IMR-90 (cell line): ENCODE measurements at places on chromosomes 7 and 10. TPM values are rescaled to one million over a fixed set of nuclear protein-coding genes. Genes with fewer than 3 reads are reported as not detected.
A peak's percentile ranks its signal among the peaks of the same experiment; 100 is the strongest.

The DKK1 gene
- 74.7 and 116 TPM in 2 replicates for total RNA-seq

The PNLIPRP1 gene
- total RNA-seq, result not detected in 2 replicates

The ANKRD61 gene
- under 0.01 and 0.36 TPM in 2 replicates for total RNA-seq

DNA sequence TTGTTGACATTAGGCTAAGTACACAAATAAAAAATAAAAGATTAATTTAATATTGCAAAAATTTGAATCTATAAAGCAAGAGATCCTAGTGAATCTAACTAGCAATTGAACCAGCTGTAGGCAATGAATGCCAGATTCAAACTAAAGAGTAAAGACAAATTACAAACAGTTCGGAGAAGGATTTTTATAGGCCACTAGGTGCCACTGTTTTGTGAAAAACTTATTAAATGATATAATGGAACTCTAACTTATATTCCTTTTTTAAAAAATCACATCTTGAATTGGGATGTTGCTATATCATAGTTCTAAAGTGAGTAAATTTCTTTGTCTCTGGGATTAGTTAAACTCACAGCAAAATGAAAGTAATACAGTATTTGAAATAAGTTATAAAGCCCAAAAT lies 39.1 kb upstream of the GNAI1 start:
- peak; percentile 29 for DNase-seq
- no peaks in the 10 kb centered on the region for H3K27me3 ChIP-seq
- H3K36me3 ChIP-seq, result no peaks in the 10 kb centered on the region
- no peaks in the 10 kb centered on the region; the same call in 1 of the 2 replicates for H3K4me1 ChIP-seq

- no peak overlapping the region for H3K4me3 ChIP-seq
- peaks cover 31% of the 10 kb centered on the region for H3K36me3 ChIP-seq
- H3K27ac ChIP-seq, result no peak overlapping the region
- DNase-seq, result no peak
- no peaks in the 10 kb centered on the region for H3K4me1 ChIP-seq
- H3K27me3 ChIP-seq, result no peaks in the 10 kb centered on the region
Observed at GRCh38 chr7:81744389-81744788, 25.5 kb downstream of the HGF start.

The PPA1 gene
- 102 and 211 TPM in 2 replicates for total RNA-seq

DNA sequence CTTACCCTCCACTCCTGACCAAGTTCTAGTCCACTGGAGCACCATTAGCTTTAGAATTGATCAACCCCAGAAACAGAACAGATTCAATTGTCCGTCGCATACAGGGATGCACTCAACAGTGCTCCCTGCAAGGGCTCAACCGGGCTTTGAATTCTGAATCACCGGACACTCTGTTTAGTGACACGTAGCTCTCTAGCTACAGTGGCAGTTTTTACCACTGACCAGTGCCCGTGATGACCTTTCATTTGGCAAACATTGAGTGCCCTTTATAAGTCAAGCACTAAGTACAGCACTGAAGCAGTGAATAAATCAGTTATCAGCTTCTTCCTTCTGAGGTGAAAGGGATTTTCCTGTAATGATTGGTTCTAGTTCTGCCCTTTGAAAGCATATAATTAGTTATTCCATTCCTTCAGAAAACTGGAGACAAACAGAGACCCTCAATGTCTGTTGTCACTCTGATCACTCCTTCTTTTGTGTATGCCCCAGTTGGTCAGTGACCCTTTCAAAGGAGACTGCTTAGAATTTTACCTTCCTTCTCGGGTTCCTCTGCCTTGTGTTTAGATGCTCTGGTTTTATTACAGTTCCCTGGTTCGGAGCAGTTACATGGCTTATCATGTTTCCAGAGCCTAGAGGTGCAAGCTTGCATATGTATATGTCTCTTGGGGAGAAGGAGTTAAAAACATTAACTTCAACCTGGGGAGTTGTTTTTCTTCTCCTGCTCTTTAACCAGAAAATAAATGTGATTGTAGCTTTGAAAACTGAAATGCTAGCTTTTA lies 68.9 kb downstream of the ZNF365 start:
- no peak overlapping the region for H3K27ac ChIP-seq
- no peak overlapping the region for H3K4me3 ChIP-seq
- no peaks in the 10 kb centered on the region for H3K36me3 ChIP-seq
- no peaks in the 10 kb centered on the region for H3K4me1 ChIP-seq
- DNase-seq, result no peak

- no peak overlapping the region for H3K4me3 ChIP-seq
- DNase-seq, result no peak
- peaks cover 23% of the 10 kb centered on the region for H3K27me3 ChIP-seq
- no peaks in the 10 kb centered on the region for H3K36me3 ChIP-seq
- no peak overlapping the region for H3K27ac ChIP-seq
Observed at GRCh38 chr7:38309555-38309954, 36.1 kb upstream of the TARP start.

The ZP3 gene
- total RNA-seq, result 0.54 and 0.83 TPM in 2 replicates

The SLC26A3 gene
- not detected in 2 replicates for total RNA-seq
